ENCODE measurements at places on chromosomes 7 and 10. TPM values are rescaled to one million over a fixed set of nuclear protein-coding genes. Genes with fewer than 3 reads are reported as not detected.

Gene SLC26A5
- total RNA-seq = 0.71 TPM

Gene NEUROD6
- not detected for total RNA-seq

Gene INSYN2A
- total RNA-seq = not detected

Gene TMEM213
- not detected for total RNA-seq

Gene PNLIPRP1
- total RNA-seq = 1.2 TPM

Gene TRIM73
- 8.7 TPM for total RNA-seq

Gene FOXI2
- 0.40 TPM for total RNA-seq

Gene SAP25
- total RNA-seq = 13.6 TPM

Gene PLPP4
- 2.1 TPM for total RNA-seq

Gene SLC18A3
- total RNA-seq = not detected

DNA sequence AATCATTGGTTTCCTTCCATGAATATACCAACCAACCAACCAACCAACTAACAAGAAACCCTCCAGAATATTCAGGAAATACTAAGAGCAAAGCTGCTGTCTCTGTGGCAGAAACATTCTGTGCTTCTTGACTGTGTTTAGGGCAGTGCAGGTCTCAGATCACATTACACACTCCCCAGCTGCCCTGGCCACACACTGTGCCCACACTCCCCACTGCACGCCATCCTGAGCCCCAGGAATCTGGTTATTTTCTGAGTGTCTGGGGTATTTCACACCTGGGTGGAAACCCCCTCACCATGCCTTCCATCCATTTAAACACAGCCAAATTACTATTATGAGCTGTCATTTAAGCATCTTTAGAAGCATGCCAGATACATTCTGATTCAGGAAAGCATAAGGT, 183.7 kb upstream of the ANK3 start:
- no peak for DNase-seq

GRCh38 chr7:135193615-135194081, 17.7 kb downstream of the WDR91 start:
- no peak for DNase-seq

DNA sequence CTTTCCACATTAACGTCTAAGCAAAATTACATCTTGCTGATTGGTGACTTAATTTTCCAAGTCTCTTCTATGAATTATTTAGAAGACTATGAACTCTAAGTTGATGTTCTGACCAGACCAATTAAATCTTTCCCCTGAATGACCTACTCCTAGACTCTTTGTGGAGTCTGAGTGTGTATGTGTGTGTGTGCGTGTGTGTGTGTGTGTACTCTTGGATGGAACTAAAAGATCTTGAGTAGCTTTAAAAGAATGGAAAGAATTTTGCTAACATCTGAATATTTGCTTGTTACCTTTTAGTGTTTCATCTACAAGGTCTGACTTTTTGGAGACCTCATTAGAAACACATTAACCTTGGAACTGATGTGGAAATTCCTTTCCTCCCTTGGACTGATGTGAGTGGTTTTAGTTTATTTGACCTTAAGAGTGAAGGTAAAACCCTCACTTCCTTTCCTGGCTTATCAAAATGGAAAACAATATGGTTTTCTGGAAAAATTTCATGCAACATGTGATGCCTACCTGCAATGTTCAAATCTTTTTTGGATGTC, 257.1 kb downstream of the GATA3 start:
- DNase-seq = no peak

DNA sequence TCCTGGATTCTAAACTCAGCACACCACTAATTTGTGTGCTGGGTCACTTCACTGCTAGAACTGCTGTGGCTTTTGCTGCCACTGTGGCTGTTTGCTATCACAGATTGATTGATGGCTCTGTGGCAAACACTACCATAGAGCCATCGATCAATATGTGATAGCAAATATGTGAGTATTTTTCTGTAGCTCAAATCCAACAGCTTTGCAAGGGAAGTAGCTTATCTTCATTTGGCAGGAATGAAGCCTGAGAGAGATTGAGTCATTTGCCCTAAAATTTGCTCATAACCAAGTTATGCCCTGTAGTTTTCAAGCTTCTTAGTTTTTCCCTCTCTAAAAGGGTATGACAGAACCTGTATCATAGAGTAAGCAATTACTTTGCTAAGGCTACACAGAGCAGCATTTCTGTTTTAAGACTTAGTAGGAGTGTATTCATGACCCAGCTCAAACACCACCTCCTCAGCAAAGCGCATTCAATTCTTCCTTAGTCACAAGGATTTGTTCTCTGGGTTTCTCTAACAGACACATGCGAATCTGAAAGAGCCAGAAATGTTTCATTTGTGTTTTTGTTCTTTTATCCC, 43.1 kb downstream of the MINPP1 start:
- DNase-seq = no peak

GRCh38 chr10:123855008-123855684, 36.5 kb downstream of the CPXM2 start:
- DNase-seq = no peak

- no peak for DNase-seq
Observed at GRCh38 chr7:129078455-129078854, 23.5 kb upstream of the TNPO3 start.

DNA sequence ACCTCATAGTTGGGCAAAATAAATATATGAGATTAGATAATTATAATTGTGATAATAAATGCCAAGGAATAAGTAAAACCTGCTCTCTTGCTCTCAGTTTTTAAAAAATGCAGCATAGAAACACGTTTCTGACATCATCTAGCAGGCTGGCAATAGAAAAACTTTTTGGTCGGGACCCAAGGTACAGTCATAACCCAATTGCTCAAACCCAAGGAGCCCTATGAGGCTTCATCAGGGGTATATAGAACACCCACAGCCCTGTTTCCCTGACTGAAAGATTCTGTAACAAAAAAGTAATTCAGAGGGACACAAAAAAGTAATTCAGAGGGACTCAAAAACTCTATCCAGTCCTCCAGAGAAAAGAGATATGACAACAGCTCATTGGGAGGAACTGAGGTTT, 3.8 kb downstream of the PDE1C start:
- no peak for DNase-seq

DNA sequence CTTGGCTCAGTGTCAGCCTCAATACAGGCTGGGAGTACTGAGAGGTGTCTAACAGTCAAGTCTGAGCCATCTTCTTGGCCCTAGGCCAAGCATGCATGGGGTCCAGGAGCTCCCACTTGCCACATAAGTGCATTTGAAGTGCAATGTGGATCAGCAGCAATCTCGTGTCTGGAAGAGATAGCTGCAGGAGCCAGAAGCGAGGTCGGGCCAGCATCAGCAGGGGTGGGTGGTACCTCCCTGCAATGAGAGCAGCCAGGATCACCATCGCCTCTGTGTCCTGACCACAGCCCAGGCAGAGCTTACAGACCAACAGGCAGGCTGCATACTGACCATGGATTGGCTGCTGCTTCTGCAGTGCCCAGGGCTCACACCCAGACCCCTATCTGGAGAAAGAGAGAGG, 83.0 kb upstream of the CXCL12 start:
- DNase-seq = no peak

- no peak for DNase-seq
Observed at GRCh38 chr7:121336579-121336978, 7.8 kb downstream of the WNT16 start.

- no peak for DNase-seq
Observed at GRCh38 chr7:100640517-100641440, 573 bp downstream of the TFR2 start.

DNA sequence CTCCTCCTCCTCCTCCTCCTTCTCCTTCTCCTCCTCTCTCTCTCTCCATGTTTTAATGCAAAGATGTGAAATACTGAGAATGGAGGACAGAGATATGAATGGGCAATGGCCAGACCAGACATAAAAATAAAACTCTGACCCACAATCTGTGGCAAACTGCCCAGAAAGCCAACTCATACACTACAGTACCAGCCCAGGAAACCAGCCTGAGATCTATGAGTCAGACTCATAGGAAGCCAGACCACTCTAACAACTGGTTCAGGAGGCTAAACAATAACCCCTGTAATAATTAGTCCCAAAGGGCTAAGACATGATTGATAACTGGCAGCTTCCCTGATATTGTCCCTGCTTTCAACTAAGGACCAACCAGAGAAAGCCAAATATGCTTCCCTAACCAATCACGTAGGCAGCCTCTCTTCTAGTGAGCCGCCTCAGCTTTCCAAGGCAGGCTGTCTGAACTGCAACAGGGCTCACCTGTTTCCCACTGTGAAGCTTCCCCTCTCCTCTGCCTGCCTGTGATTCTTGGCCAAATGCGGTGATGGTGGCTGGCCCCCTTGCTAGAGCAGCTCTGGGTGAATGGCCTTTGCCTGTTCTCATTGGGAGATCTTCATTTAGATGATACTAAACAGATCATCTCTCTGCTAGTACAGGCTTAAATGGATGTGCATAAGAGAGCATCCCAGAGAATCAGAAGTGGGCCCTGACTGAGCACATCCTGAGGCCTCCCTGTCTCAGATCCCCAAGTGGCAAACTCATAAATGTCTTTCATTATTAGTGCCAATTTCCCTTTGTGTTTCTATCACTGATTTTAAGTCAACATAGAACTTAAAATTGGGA, 817.6 kb downstream of the TNS3 start:
- DNase-seq = no peak

DNA sequence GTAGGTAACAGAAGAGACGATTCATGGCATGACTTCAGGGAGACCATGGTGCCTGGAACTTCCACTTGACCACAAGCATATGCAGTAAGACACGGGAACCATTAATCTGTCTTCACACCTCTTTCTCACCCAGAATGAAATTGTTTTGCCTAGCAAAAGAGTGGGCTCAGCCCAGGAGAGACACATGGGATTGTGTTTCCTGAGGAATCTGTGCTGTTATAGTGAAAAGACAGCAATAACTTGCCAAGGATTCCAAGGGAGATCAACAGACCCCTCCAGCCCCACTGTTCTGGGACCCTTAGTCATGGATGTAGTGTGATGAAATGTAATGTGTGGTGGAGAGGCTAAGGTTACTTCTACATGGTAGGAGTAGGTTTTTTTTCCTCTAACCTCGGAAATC, 192.5 kb upstream of the NPVF start:
- DNase-seq = no peak

- no peak for DNase-seq
Observed at GRCh38 chr7:22094413-22095342, 149.0 kb upstream of the CDCA7L start.

- no peak for DNase-seq
Observed at GRCh38 chr7:107615910-107616680, 36.0 kb downstream of the BCAP29 start.

Measured in sciatic nerve (tissue), 2 donors.